GM12891 (cell line): ENCODE measurements at places on chromosomes 6 and 20.

DNA sequence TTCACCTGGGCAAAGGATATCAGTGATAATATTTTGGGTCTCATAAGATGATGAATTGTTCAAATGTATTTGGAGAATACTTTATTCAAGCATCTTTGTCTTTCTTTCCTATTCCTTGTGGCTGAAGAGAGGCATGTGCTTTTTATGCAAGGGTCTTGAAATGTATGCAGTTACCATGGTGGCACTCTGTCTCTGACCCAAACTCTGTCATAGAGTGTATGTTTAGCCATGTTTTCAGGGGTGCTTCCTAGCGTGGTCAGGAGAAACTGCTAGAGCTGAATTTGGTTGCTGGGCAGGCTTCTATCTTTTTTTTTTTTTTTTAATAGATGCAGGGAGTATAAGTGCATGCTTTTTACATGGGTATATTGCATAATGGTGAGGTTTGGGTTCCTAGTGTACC, 15.4 kb downstream of the UST start:
- DNase-seq = no peak

- DNase-seq = no peak
Measured at GRCh38 chr20:32454164-32455145, 96.3 kb downstream of the ASXL1 start.

GRCh38 chr6:140970485-140970884, 1162.2 kb upstream of the GJE1 start:
- DNase-seq = no peak

- DNase-seq = no peak
Measured at GRCh38 chr6:164967102-164967501, 342.3 kb downstream of the C6orf118 start.

- peak; percentile 30 for DNase-seq
Measured at GRCh38 chr6:111038534-111039252, 48.6 kb upstream of the SLC16A10 start.

GRCh38 chr6:12648171-12648570, 68.4 kb upstream of the PHACTR1 start:
- no peak for DNase-seq

DNA sequence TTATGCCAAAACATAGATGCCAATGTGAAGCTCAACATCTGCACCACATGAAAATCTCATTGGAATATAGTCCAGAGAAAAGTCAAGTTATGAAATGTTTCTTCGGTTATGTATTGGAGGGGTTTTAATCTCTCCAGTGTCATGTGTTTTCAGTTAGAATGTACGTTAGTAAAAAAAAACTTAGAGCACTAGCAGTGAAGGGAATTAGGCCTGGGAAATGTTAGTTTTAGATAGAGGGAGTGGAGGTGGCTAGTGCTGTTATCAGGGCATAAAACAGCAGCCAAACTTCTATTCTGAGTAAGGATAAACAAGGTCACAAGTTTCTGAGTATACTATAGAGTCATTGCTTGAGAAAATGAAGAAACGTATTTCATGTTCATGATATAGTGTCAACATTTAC, 42.9 kb downstream of the HDGFL1 start:
- no peak for DNase-seq

DNA sequence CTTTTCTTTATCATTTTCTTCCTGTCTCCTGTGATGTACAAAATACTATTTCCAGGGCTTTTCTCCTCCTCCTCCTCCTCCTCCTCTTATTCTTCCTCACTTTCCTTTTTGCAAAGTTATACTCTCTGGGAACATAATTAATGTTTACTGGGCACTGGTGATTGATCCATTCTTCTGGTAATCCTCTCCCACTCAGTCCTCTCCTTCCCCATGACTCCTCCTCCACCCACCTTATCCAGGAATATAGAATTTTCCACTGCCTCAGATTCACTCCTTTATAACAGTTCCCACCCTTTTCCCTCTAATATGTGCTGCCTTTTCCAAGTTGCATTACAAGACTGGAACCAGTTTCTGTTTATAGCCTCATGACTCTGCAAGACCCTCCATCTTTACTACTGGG, 62.5 kb upstream of the IYD start:
- no peak for DNase-seq

DNA sequence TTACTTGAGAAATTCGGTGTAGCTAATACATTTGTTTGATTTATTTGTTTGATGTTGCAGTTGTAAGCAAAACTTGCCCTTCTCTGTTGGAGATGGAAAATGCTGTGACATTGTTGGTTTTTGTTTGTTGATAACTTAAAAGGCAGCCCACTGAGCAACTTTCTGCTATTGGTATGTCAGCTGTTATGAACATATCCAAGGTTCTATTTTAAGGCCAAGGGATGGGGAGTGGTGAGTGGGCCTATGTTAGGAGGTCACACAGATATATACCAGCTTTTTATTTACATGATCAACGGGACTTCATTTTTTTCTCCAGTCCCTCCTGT, 5.7 kb downstream of the QKI start:
- no peak for DNase-seq

- no peak for DNase-seq
Measured at GRCh38 chr6:30885999-30886896, 1.9 kb downstream of the DDR1 start.

- DNase-seq = no peak
Measured at GRCh38 chr6:148138573-148138972, 204.1 kb upstream of the SASH1 start.

GRCh38 chr20:31497838-31498540, 16.3 kb upstream of the HM13 start:
- no peak for DNase-seq

GRCh38 chr6:149905911-149906371, 8.0 kb upstream of the RAET1E start:
- DNase-seq = no peak

DNA sequence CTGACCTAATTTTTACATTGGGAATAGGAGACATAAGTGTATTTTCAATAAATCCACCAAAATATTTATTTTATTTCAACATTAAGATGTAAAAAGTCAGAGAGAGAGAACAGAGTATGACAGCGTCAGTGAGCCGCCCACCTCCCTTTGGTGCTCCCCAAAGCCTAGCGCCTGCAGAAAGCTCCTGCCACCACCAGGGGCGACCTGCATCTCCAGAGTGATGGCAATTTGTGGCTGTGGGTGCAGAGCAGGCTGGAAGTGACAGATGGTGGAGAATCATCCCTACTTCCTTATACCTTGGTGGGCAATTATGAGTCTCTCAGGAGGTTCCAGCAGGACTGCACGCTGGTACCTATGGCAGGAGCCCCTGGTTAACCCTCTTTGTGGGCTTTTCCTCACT, 87.3 kb downstream of the PTPRT start:
- no peak for DNase-seq

- DNase-seq = no peak
Measured at GRCh38 chr6:42756722-42757121, 10.8 kb upstream of the TBCC start.

DNA sequence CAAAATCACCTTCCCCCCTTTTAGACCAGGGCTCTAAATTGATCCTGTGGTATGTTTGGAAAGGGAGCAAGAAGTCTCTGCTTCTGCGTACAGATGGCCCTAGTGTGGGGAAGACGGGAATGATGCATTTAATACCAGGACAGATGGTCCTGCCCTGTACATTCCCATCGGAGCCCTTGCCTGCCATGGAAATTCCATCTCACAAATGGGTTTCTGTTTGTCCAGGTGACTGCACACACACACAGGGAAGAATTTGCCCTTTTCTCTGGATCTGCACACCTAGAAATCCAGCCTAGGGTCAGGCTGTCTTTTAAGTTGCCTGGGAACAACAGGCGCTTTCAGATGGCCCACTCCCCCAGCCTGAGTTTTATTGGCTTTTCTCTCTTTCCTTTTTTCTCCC, 1.3 kb downstream of the MAS1 start:
- DNase-seq = no peak

- no peak for DNase-seq
Measured at GRCh38 chr6:129493354-129493902, 216.5 kb downstream of the ARHGAP18 start.

DNA sequence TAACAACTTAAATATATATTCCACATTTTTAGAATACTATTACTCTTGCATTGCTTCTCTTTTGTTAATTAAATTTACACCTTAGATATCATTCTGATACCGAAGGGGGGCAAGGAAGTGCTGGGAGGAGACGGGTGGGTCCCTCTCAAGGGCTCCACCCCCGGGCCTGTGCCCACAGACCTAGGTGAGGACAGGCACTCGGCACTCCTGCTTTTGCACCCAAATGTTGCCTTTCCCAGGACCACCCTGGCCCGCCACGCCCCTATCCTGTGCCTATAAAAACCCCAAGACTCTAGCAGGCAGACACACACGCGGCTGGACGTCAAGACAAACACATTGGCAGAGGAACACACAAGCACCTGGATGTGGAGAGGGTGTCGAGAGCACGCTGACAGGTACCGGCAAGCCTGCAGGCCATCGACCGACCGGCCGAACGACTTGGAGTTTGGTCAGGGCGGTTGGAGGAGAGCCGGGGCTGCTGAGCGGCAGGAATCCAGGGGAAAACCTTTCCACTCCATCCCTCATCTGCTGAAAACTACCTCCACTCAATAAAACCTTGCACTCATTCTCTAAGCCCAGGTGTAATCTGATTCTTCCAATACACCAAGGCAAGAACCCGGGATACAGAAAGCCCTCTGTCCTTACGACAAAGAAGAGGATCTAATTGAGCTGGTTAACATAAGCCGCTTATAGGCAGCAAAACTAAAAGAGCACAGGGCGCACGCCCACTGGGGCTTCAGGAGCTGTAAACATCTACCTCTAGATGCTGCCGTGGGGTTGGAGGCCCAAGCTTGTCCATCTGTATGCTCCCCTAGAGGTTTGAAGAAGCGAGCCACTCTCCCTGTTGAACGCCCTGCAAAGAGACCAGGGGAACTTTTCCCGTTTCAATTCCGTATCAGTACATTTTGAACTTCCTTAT, 197.4 kb upstream of the PRSS16 start:
- DNase-seq = no peak

DNA sequence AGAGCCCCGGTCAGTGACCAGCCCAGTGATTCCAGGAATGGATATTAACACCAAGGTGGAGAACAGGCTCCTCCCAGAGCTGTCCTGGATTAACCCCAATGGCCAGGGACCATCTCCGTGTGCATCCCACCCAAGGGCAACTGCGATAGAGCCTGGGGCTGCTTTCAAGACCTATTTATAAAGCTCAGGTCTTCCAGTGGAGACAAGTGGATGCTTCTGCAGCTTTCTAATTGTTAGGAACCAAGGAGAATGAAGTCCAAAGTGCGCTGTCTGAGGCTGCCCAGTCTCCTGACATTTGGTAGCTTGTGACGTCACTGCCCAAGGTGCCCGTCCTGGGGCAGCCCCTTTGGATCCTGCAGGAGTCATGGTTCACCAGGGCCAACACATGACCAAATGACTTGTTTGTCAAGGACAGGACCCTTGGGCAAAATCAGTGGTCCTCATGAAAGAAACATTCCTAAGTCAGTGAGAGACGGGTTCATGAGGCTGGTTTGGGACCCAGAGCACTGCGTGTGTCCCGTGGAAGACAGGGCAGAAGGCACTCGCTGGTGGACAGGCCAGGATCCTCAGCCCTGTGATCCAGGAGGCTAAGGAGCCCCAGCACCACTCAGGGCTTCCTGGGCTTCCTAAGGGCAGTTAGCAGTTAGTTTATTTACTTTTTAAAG, 174.9 kb downstream of the ANKRD60 start:
- DNase-seq = no peak

DNA sequence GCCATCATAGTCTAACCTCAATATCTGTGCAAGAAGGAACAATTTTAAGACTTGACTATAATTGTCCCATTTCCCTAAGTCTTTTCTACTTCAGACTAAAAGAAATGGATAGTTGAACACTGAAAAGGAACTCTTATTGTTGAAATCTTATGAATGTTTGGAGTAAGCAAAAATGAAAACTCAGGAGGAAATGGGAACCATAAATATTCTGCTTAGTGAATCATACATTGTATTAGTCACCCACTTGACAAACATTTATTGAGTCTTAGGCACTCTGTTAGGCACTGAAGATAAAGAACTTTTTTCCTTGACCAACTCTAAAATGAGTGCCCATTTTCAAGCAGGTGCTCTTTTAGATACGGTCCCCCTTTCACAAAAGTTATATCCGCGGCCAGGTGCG, 8.7 kb downstream of the CCDC170 start:
- DNase-seq = no peak

- no peak for DNase-seq
Measured at GRCh38 chr20:41004531-41005360, 23.9 kb upstream of the TOP1 start.

DNA sequence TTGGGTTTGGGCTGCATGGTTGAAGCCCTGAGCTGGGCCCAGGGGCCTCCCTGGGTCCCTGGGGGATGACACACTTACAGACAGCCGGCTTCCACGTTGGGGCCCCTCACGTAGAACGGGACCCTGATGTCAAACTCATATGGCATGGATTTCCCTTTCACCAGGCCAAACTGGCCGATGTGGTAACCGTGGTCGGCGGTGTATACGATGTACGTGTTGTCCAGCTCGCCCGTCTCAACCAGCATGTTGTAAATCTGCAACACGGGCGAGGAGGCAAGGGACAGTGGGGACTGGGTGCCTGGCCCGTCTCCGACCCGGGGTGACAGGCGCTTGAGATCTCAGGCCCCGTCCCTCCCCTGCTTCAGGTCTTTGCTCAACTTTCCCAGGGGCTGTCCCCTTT, 102.4 kb downstream of the SULF2 start:
- DNase-seq = no peak

GRCh38 chr20:24452498-24453127, 16.8 kb upstream of the SYNDIG1 start:
- DNase-seq = no peak

DNA sequence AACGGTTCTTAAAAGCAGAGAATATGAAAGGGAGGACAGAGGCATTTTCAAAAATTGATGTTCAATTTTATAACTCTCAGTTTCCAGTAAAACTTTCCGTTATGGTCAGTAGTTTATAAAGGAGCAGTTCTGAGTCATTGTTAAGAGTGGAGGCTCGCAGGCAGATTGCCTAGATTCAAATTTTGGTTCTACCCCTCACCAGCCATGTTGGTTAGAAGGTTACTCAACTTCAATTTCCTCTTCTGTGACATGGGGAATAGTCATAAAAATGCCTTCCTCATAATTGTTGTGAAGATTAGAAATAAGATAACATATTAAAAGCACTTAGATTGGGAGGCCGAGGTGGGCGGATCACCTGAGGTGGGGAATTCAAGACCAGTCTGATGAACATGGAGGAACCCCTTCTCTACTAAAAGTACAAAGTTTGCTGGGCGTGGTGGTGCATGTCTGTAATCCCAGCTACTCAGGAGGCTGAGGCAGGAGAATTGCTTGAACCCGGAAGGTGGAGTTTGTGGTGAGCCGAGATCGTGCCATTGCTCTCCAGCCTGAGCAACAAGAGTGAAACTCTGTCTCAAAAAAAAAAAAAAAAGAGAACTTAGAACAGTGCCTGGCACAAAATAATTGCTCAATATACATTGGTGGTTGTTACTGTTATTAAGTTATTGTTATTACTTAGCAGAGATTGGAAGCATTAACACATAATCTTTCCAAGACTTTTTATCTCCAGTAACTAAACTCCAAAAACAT, 348.9 kb downstream of the NRN1 start:
- no peak for DNase-seq

DNA sequence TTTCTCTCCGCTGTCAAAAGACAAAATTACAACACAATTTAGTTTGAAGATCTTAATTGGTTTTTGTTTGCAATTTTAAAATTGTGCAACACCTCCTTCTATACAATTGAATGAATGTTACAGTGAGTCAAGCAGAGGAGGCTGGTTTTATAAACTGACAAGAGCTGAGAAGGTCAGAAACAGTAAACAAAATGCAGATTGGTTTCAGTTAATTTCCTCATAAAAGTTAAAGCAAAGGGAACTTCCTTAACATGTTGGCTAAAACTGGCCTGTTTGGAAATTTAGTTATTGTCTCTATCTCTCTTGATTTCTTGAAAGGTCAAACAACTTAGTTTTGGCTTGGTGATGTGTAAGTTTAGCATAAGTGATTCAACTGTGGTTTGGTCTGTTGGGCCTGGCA, 22.2 kb downstream of the KHDC1L start:
- DNase-seq = no peak
